ENCODE measurements at places on chromosomes 7 and 10. TPM values are rescaled to one million over a fixed set of nuclear protein-coding genes. Genes with fewer than 3 reads are reported as not detected.

The FOXI2 gene
- total RNA-seq, result not detected

DNA sequence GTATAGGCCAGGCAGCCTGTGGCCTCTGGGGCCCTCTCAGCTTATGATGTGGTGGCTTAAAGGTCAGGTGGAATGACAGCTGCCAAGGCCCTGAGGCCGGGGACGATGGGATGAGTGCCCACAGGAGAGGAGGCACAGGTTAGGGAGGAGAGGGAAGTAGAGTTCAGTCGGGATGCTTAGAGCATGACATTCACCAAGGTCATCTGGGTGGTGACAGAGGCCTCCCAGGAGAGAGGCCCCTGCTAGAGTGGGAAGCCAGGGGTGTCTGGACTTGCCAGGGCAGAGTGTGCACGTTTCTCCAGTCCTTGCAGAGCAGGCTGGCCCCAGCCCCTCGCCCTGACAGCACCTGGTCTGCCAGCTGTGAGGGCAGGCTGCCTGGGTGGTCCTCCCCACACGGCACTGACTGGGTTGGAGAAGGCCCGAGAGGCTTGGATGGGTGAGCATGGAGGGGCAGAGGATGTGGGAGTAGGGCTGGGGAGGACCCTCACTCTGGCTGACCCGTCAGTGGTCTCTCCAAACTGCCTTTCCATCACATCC, 1.5 kb downstream of the CALHM1 start:
- DNase-seq, result no peak

The STEAP1 gene
- 5.5 TPM for total RNA-seq

GRCh38 chr10:118742782-118743181, 12.0 kb downstream of the CACUL1 start:
- no peak for DNase-seq

- no peak for DNase-seq
Observed at GRCh38 chr10:71594934-71595571, 124.5 kb downstream of the C10orf105 start.

The FBXO24 gene
- 1.0 TPM for total RNA-seq

The ZNF804B gene
- not detected for total RNA-seq

The ACTL6B gene
- not detected for total RNA-seq

The LRRD1 gene
- total RNA-seq, result not detected

All from left lobe of liver (tissue), 2 donors.